A172 (cell line): ENCODE measurements at places on chromosomes 6 and 20. TPM values are rescaled to one million over a fixed set of nuclear protein-coding genes. Genes with fewer than 3 reads are reported as not detected.
A peak's percentile ranks its signal among the peaks of the same experiment; 100 is the strongest.

DNA sequence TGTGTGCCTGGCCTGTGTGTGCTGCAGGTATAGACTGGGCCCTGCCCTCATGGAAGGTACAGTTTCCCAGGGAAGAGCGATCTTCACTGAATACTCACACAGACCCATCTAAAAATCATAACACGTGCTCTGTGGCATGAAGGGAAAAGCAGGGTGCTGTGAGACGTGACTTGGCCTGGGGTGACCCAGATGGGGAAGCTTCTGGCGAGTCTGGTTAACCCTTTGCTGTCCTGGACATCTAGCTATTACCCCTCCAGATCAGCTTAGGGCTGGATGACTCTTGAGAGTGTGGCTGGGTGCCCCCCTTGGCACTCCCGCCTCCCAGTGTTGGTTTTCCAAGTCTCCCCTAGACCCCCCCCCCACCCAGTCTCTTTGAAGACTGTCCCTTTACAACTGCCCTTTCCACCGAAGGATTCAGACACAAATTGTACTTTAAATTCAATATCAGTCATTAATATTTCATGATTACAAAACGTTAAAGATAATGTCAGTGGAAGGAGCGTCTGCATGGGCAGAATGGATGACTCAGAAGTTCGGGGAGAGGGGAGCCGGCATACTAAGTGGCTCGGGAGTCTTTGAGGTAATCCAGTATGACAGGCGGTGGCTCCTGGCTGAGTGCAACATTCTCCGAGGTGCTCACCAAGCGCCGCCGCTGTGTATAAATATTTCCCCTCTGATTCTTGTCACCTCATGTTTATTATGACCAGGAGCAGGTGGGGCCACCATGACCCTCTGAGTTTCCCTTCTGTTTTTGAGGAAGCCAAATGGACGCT is 77.3 kb downstream of the CD40 start:
- peak; percentile 52 for DNase-seq

GRCh38 chr20:2399390-2399789 is 18.7 kb downstream of the TGM6 start:
- DNase-seq = no peak

- no peak for DNase-seq
These were observed 1283.3 kb upstream of the GJE1 start for GRCh38 chr6:140849456-140849855.

DLL1 gene
- total RNA-seq = 3.4 and 4.7 TPM in 2 replicates

SLC17A9 gene
- total RNA-seq = not detected in 2 replicates

CALHM5 gene
- total RNA-seq = 3.8 and 4.1 TPM in 2 replicates
